Activated naive CD4-positive, alpha-beta T cell (primary cell): ENCODE measurements at places on chromosomes 3 and 15.

DNA sequence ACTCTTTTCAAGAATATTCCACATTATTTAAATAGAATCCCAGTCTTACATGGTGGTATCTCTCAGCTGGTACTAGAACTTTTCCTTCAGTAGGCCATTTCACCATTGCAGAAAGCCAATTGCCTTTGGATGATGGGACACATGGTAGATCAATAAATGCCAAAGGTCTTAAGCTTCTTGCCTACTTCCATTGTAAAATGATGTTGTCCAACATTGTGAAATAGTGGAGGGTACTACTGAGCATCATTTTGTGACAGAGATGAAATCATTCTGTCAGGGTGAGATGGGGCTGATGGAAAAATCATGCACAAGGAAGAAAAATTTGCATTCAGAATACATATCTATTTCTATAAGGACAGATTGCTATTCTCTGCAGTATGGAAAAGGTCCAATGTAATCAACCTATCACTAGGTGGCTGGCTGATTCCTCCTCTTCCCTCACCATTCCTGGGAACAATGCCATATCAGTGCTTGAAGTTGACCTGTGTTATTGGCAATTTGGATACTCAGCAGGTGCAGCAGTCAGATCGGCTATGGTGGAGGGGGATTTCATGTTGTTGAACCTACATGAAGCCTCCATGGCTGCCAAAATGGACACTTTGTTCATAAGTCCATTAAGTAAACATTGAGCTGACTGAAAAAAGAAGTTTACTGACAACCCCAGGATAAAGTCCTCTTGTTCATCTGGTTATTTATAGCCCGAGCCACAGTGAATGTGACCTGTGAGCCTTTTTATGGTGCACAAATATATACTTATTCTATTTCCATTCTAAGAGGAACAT, 596.9 kb upstream of the ARPP21 start:
- no peak for DNase-seq

- no peak for DNase-seq
Observed at GRCh38 chr15:59819092-59819491, 130.0 kb upstream of the BNIP2 start.

DNA sequence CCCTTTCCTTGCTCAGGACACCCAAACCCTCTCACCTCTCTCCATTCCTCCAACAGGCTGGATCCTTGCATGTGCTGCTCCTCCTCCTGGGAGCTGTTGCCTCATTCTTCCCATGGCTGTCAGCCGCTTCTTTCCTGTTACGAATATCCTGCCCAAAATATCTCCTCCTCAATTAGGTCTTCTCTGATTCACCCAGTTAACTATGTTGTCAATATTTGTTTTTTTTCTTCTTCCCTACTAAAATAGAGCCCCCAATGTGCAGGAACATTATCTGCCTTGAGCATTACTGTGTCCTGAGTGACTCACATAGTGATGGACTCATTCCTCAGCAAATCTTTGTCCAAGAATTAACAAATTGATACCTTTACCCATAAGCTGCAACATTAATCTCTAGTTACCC, 357.2 kb downstream of the CLSTN2 start:
- DNase-seq, result no peak

DNA sequence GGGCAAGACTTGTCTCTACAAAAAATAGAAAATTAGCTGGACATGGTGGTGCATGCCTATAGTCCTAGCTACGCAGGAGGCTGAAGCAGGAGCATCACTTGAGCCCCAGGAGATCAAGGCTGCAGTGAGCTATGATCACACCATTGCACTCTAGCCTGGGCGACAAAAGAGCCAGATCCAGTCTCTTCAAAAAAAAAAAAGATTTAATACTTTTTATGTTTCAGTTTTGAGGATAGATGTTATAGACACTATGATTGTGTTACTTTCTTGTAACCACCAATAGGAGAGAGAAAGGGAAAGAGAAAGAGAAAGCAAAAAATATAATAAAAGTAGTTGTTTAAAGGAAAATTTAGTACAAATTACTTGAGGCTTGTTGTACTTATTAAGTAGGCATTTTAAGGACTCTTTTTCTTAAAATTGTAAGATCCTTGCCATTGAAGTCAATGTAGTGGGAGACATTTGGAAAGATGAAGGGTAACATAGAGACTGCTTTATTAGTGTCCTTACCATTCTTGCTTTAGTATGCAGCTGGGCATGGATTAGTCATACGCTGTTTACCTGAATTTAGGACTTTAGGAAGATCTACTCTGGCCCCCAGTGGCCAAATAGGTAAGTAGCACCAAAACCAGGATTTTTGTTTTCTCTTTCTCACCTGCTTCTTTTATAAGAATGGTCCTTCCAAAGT, 35.1 kb upstream of the ZDHHC23 start:
- no peak for DNase-seq

GRCh38 chr3:11651900-11652299, 8.2 kb upstream of the VGLL4 start:
- DNase-seq, result no peak

DNA sequence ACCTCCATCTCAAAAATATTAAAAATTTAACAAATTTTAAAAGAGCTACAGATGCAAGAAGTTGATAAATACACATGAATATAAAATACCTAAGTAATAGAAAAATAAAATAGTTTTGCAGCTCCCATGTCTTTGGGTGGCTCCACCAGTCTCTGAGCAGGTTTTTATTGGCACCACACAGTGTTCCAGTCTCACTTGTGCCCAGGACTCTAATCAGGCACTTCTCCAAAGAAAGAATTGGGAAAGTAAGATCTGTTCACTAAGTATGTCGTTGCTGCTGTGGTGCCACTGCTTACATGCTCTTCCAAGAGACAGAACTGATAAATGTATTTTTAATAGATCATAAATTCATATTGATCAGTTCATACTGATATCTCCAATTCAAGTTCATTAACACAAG, 92.5 kb upstream of the ABI3BP start:
- no peak for DNase-seq

DNA sequence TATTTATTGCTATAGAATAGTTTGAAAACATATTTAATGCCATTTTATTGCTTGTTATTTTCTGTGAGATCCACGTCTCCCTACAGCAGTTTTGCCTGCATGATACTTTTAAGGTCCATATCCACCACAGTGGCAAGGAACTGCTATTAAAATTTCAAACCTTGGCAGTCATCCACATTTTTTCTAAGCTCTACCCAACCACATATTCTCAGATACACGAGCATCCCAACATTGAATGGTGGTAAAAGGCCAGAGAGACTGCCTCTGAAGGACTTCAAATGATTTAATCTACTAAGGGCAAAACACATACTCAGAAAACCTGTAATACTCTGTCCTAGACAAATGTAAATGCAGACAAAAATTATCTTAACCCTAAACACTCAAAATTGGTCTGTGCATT, 173.1 kb downstream of the ERC2 start:
- no peak for DNase-seq

DNA sequence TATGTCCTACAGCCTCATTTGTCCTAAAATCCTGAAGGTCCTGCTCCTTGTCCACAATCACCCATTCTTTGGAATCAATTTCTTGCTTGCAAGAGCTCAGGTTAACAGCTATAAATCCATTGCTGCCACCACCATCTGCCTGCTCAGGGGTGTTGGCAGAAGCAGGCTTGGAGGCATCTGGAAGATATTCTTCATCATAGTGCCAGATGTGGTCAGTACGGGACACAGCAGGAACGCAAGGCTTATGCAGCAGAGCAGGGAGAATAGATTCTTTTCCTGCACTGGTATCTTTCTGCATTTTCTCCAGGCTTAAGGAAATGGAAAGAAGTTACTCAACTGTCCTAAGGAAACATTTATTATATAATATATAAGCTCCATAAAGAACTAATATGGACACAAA, 38.5 kb upstream of the CDAN1 start:
- DNase-seq, result no peak

DNA sequence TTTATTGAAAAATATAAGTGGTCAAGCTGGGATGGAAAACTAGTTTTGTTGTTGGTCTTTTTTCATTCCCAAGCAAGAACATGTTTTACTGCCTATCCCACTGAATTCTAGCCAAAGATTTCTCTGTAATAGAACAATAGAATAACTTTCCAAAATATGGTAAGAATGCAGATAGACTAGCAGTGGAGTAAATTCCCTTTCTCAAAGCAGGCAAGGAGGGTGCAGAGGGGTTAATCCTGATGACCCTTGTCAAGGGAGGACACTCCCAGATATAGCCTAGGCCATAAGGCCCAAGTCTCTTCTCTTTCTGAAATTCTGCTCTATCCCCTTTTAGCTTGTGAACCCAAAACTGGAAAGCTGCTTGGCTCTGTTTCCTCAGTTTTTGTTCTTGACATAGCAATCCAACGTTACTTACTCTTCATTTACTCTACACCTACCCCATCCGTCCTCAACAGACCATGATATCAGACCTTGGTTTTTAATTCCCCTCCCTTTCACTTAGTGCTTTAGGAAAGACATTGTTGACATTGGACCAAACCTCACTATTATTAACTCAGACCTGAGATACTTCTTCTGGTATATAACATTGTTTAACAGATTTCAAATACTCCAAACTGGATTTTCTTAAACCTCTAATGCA, 453.6 kb upstream of the THBS1 start:
- no peak for DNase-seq

DNA sequence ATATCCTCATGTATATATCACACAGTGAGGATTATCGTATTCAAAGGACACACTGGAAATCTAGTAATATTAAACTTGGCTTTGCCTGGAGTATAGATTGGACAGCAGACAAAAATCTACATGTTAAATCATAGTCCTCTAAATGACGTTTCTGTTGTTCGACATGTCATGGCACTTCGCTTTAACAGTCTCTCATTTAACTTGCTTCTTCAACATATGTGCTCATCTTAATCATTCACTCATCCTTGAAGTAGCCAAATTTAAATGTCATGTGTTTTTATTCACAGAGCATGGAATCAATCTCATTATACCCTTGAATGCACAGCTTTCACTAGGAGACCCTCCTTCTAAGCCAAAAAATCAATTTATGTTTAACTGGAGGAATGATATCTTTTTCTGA, 417.0 kb upstream of the CNTN6 start:
- DNase-seq, result no peak

GRCh38 chr3:122469659-122470058, 45.1 kb downstream of the KPNA1 start:
- DNase-seq, result no peak

DNA sequence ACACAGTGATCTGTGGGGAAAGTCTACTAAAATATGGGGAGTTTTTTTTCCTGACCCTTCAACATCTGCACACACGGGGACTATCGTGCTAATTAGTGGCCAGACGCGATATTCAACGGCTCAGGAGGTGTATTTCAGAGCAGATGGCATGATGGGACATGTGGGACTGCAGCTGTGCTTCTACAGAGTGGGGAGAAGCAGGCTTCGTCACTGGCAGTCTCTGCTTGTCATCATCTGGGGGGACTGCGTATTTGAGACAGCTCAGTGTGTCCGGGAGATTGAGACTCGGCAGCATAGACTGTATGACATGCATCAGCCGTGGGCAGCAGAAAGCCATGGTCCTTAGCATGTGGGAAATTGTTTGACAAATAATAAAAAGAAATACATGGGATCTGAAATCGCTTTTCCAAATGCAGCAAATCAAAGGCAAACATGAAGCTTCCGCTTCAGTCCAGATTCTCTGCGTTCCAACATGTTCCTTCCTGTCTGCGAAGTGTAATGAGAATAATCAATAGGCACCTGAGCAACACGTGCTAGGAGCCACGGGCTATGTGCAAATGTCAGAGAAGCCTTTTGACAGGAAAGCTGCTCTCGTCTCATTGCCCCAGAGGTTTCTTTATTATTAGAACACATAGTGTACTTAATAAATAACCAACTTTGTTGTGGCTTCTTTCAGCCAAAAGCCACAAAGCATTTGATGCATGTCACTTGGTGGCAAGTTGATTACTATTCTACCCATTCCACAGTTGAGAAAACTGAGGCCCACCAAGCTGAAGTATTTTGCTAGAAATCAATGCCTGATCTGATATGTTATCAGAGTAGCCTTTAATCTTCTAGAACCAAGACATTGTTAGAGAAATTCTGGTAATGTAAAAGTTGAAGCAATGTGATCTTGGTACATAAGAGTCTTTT, 276.3 kb downstream of the RYR3 start:
- no peak for DNase-seq

- no peak for DNase-seq
Observed at GRCh38 chr15:77695548-77695947, 62.8 kb upstream of the LINGO1 start.

GRCh38 chr15:89389841-89390603, 55.4 kb upstream of the POLG start:
- no peak for DNase-seq

DNA sequence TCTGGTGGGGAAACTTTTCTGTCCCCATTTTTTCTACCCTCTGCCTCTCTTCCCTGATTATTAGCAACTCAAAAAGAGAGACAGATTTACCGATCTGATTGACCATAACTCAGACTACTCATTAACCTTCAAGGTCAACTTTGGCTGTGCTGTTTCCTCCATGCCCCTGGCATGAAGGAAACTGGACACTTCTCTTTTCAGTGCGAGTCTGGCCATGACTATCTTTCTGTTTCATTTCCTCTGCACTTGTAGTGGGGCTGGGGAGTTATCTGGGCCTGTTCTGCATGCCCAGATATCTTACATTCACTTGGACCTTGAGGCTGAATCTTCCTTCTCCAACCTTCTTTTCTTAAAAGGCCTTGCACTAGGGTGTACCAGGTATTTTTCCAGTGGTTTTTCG, 76.9 kb upstream of the SLCO2A1 start:
- DNase-seq, result no peak

DNA sequence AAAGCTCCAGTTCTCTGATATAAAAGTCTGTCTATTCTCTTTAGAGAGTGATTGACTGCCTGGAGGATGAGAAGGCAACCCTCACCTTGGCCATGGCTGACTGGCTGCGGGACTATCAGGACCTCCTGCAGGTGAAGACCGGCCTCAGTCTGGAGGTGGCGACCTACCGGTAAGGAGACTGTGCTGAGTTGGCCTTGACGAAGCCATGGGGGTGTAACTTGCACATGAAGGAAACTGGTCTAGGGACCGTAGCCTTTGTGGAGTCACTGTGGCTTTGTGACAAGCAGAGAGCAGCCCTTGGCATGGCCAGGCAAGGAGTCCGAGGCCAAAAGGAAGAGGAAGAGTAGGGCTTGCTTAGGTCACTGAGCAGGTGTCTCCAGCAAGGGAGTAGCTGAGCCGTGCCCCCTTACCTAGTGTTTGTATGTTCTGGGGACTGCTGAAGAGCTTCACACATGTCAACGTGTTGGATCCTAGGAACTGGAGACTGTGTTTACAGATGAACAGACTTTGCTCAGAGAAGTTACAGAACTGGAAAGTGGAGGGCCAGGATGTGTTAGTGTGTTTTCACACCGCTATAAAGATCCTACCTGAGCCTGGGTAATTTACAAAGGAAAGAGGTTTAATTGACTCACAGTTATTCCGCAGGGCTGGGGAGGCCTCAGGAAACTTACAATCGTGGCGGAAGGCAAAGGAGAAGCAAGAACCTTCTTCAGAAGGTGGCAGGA, 8.8 kb downstream of the SYNM start:
- DNase-seq, result no peak
